ENCODE measurements at places on chromosomes 4 and X. TPM values are rescaled to one million over a fixed set of nuclear protein-coding genes. Genes with fewer than 3 reads are reported as not detected.

TRO gene
- 20.7 TPM for total RNA-seq

VSIG1 gene
- 0.35 TPM for total RNA-seq

POLN gene
- under 0.01 TPM for total RNA-seq

IL13RA1 gene
- total RNA-seq = 35.8 TPM

PGAM4 gene
- total RNA-seq = not detected

UGT2B11 gene
- not detected for total RNA-seq

EMCN gene
- not detected for total RNA-seq

TCEAL6 gene
- total RNA-seq = not detected

C4orf46 gene
- 6.1 TPM for total RNA-seq

TLR7 gene
- total RNA-seq = not detected

PSAPL1 gene
- total RNA-seq = not detected

BEX2 gene
- not detected for total RNA-seq
